D721Med (cell line): ENCODE measurements at places on chromosomes 1 and 21.

DNA sequence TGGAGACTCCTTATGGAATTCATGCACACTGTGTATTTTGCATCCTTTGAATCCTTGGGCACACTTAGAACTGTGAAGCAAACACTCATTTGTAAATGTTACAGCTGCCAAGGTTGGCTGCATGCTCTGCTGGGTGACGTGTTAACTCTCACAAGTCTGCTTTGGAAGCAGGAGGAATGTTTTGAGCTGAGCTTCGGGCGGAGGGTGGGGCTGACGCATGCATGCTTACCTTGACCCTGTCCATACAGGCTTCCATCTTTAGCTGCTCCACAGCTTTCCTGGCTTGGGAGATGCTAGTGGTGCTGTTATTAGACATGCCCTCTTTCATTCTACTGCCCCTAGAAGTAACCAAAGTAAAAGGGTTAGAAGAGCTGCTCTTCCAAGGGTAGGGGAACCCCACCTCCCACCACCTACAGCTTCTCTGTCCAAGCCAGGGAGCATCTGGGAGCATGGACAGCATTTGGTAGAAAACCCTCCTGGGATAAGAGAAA lies 66.0 kb downstream of the GNG4 start:
- no peak for DNase-seq

- no peak for DNase-seq
Observed at GRCh38 chr1:162605225-162605927, 26.9 kb upstream of the DDR2 start.

DNA sequence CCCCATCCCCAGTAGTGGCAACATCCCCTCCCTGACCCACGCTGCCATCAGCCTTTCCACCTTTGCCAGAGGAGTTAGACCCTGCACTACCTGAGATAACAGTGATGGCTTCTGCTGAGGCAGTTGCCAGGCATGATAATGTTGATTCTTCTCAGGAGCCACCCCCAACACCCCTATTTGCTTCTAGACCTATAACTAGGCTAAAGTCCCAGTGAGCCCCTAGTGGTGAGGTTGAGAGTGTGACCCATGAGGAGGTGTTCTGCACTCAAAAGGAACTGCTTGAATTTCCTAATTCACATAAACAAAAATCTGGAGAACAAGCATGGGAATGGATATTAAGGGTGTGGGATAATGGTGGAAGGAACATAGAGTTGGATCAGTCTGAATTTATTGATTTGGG lies 159.6 kb upstream of the COL11A1 start:
- DNase-seq, result no peak

DNA sequence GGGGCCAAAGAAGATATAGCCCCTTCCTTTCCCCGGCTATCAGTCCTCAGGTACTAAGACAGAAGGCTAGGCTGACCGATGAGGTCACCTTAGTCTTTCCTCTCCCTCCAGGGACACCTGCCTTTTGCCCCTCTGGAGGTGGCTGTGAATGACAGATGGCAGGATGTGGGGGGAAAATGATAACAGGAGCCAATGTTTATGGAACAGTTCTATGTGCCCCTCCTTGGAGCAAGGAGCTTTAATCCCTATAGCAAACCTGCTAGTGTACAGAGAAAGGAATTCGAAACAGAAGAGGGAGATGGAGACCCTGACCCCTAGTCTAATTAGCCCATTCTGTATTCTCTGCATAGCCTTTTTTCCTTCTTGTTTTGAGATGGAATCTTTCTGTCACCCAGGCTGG lies 28.1 kb downstream of the SERINC2 start:
- DNase-seq, result no peak
